ENCODE measurements at places on chromosomes 12 and 14.

GRCh38 chr12:86122846-86123468, 133.2 kb downstream of the MGAT4C start:
- DNase-seq = no peak

- DNase-seq = no peak
These were observed 31.8 kb upstream of the RCOR1 start for GRCh38 chr14:102560458-102561261.

DNA sequence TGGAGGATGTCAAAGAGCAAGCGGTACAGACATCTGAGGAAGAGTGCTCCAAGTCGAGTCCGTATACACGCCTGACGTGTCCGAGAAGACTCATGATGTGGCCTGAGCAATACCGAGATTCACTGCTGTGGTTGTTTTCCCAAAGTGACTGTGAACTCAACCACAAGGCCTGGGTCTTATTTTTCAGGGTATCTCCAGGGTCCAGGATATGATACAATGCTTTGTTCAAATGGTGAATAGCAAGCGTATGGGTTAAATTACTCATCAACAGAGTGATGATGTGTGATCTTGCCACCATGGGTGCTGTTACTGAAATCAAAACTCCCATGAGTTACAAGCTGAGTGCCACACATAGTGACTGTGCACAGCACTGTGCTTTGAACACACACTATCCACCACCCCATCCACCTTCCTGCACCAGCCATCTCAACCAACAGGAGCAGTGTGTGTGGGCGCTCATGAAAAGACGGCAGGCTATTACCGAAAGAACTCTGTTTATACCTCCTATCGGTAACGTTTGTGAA, 109.6 kb downstream of the BCAT1 start:
- DNase-seq = no peak

- DNase-seq = no peak
These were observed 125.9 kb downstream of the CALM1 start for GRCh38 chr14:90522571-90523191.

- no peak for DNase-seq
These were observed 59.0 kb downstream of the CACNA1C start for GRCh38 chr12:2111826-2112225.

DNA sequence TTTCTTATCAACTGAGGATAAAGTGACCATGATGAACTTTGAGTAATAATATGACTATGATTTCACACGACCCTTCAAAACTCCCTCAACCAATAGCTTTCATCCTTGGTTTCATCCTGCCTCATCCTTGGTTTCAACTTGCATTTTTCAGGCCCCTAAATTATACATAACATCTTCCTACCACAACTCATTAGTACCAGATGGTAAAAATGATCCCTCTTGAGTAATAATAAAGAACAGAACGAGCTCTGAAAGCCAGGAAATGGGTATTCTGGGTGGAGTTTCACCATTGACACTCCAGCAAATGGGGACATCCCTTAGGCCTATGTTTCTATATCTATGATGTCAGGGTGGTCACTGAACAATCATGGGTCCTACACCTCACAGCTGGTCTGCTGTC, 72.1 kb upstream of the LMNTD1 start:
- DNase-seq = no peak

DNA sequence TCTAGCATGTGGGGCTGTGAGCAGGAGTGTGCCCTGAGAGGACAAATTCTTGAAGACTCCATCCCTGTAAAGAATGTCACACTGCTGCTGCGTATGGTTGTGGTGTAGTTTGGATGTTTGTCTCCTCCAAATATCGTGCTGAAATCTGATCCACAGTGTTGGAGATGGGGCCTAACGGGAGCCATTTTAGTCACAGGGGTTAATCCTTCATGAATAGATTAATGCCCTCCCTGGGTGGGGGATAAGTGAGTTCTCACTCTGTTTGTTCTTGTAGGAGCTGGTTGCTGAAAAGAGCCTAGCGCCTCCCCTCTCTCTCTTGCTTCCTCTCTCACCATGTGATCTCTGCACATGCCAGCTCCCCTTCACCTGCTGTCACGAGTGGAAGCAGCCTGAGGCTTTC, 94.5 kb upstream of the VASH1 start:
- no peak for DNase-seq

DNA sequence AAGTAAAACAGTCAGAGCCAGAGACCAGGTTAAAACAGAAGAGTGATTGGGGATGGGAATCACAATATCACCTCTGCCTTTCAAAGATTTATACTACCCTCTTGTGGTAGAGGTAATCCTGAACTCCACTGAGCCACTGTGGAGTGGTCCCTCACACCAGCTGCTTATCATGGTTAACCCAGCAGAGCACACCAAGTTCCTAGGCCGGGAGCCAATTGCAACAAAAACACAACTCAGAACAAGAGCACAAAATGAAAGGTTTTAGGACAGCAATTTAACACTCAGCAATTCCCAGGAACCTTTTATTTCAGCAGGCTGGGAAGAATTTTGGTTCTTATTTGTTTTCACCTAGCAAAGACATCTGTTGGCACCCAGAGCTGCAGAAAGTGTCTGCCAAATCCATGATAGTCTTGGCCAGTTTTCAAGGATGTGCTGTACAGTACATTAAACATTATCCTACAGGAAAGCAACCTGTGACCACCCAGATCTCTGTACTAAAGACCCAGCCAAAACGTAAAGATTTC, 220.5 kb upstream of the ATXN7L3B start:
- peak; percentile 39 for DNase-seq

DNA sequence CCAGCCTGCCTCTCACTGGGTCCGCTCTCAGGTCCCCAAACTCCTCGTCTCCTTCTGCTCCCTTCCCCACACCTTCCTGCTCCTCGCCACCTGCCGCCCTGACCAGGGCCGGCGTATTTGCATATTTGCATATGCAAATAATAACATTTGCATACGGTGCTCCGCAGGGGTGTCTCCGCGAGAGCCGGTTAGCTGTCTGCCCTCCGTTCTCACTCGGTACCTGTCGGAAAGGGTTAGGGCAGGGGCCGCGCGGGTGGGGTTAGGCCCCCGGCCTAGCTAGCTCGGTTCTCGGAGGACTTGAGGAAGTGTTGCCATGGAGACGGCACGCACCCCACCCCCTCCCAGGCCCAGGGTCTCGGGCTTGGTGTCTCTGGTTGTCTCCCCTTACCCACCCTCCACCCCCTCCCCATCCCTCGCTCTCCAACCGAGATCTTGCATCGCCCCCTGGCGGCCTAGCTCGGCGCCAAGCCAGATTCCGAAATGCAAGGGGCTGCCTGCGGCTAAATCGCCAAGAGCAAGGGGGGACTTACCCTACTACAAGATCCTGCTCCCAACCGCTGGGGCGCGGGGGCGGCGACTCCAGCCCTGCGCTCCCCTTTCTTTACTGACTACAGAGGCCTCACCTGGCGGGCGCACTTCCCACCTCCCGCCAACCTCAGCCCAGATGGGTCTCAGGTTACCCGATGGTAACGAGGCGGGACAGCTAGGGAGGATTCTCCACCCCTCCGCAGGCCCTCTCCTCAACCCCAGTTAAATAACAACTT, 8.1 kb downstream of the STAC3 start:
- DNase-seq = peak; percentile 86

- no peak for DNase-seq
These were observed 158.8 kb downstream of the PHLDA1 start for GRCh38 chr12:75872762-75873161.

GRCh38 chr12:99722690-99723486, 75.3 kb downstream of the GARIN6 start:
- DNase-seq = no peak

GRCh38 chr14:81177225-81177624, 43.5 kb downstream of the GTF2A1 start:
- no peak for DNase-seq

- no peak for DNase-seq
These were observed 910.1 kb downstream of the GALC start for GRCh38 chr14:87082917-87083316.

- DNase-seq = no peak
These were observed 76.4 kb downstream of the BCL2L14 start for GRCh38 chr12:12147111-12147510.

GRCh38 chr12:15788233-15789219, 662 bp downstream of the EPS8 start:
- DNase-seq = peak; percentile 52

DNA sequence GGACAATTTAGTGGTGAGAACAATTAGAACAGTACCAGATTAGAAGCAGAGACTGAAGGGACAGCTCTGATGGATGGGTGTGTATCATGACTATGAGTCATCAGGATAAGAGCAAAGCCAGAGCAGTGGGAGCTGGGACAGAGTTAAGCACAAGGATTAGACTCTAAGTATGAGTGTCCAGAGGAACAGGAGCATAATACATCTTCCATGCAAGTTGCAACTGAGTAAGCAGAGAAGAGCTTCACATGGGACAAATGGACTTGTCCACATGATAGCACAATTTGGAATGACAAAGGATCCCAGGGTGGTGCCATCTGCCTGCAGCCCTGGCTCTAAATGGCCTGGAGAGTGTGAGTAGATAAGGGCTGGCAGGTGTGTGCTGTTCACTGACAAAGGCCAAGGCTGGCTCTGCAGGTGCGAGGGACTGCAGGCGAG, 226.4 kb upstream of the CAND1 start:
- DNase-seq = no peak

DNA sequence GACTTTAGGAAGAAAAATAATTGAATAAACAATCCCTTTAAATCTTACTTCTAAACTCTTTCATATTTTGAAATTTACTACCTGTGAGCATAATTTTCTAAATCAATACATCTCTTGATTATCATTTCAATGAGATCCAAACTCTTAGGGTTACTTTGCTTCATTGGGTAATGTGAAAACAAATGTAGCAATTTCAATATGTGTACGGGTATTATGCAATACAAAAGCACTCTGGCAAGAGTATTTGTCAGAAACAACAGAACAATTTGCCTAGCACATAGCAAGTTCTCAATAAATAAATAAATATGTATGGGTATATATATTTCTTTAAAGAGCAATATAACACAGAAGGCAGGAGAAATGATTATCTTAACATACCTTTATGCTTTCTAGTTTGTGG, 77.1 kb downstream of the PLEKHG7 start:
- DNase-seq = no peak

GRCh38 chr14:75250800-75251199, 27.8 kb upstream of the FOS start:
- DNase-seq = no peak

DNA sequence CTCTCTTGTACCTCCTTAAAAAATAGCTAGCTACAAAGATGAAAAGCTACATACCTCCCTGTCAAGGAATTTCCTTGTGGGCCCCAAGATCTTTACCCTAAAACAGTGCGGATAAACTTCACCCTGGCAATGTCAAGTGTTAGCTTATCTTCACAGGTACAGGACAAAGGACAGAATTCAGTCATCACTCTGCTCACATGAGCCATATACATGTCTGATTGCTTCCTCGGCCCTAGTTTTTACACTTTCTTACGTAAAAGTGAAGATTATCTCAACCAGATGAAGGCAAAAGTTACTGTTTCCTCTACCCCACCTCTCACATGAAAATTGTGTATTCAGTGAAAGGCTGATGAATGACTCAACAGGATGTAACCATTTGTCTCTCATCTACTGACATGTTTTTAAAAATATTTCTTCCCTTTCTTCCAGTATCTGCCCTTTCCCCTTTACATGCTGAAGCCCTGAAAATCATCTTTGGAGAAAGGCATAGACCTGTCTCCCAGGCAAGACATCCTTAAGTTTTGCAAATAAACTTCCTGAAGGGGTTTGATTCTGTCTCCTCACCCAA, 890.1 kb downstream of the GALC start:
- no peak for DNase-seq

DNA sequence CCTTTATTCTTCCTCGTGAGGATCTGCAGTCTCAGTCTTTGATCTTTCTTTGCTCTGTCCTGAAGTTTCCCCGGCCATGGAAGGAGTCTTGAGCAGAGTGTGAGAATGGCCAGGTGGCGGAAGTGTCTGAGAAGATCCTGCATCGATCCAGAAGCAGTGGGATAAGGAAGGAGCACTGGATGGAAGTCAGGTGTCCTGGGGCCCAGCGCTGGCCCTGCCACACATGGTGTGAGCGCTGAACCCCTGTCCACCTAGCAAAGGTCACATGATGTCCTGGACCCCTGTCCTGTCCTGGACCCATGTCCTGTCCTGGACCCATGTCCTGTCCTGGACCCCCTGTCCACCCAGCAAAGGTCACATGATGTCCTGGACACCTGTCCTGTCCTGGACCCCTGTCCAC, 111.8 kb upstream of the MED13L start:
- no peak for DNase-seq

- DNase-seq = no peak
These were observed 332.5 kb downstream of the CEP128 start for GRCh38 chr14:80609055-80609454.

DNA sequence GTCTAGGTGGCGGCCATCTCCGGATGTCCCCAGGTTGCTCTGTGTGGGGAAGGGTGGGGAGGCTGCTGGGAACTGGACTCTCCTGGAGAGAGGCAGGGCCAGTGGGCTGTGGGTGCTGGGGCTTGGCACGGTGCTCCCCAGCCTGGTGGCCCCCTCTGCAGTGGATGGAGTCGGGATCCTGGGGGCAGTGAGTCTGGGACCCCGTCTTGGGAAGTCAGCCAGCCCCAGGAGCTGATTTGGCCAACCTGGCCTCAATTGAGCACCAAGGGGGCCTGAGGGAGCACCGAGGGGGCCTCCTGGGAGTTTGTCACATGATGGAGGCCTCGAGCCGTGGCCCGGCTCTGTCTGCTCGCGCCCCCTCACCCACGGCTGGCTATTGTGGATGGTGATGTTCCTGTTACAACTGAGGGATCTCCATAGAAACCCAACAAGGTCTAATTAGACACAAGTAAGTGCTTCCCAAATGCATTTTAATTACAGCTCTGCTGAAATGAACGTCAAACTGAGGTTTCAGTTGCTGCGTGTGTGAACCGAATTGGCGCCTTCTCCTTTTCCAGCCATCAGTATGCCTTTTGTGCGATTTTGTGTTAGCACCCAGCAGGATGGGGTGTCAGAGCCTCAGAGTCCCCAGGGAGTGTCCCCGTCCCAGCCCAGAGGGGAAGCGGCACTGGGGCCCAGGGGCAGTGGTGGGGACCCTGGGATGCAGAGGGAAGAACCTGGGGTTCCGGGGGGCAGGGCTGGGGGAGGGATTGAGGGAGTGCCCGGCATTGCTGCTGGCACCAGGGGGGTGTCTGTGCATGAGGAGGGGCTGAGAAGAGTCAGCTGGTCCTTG, 71.8 kb downstream of the KIF26A start:
- no peak for DNase-seq

DNA sequence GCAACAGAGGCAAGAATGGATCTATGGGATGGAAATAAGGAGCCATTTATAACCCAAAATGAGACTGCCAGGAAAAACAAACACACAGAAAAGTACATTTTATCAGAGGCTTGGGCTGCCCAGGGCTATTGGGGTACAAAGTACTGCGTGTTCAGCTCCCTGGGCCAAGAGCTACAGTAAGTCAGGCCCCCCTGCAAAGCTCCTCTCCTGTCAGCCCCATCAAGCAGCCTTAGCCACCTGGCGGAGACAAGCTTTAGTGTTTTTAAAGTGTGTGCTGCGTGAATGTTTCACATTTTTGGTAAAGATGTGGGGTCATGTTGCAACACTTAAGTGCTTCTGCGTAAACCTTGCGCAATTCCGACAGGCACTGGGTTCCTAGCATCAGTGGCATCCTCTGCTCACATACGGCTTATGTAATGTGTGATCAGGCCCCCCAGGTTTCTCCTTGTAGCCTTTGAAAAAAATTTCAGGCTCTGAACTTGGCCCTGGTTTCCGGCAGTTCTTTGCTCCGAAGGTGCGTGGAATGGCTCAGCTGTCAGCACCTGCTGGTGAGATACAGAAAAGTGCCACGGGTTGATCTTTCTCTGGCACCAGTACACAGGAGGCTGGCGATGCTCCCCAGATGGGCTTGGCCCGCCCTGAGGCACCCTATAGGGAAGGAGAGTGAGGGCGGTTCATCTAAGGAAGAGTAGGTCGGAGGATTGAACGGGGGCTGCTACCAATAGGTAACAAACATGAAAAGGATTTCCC, 198.7 kb upstream of the EEA1 start:
- peak; percentile 48 for DNase-seq

GRCh38 chr12:23950775-23951451, 1.4 kb upstream of the SOX5 start:
- no peak for DNase-seq

Measured in HuH-7 (cell line).